ENCODE measurements at places on chromosomes 16 and 17.
A peak's percentile ranks its signal among the peaks of the same experiment; 100 is the strongest.

- DNase-seq: no peak
Observed at GRCh38 chr17:4110152-4110551, 32.7 kb downstream of the ZZEF1 start.

DNA sequence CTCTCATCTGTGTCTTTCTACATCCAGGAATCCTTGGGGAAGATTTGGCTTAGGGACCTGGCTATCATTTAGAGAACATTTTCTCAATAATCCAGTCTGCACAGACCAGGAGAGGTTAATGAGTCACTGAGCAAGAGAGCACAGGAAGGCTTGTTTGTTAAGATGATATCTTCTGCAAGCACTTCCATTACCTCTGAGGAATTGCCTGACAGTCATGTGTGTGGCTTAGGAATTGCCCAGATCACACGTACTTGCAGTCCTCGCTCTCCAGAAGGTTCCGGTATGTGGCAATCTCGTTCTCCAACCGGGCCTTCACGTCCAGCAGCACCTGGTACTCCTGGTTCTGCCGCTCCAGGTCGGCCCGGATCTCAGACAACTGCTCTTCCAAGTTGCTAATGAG lies 3.3 kb downstream of the KRT37 start:
- DNase-seq: no peak

DNA sequence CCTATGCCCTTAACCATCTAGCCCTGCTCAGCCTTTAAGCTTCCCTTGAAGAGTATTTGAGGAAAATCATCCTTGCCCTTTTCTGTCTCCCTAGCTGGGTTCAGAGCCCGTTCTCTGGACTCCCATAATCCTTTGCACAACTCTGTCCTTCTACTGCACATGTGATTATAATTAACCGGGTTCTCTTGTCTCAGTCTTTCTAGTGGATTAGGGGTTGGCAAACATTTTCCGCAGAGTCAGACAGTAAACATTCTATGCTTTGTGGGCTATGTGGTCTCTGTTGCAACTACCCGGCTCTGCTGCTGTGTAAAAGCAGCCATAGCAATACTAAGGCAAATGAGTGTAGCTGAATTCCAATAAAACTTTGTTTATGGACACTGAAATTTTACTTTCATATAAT lies 80.0 kb downstream of the CDRT15 start:
- DNase-seq: no peak

- no peak for DNase-seq
Observed at GRCh38 chr16:66372898-66373155, 6.3 kb downstream of the CDH5 start.

GRCh38 chr16:30585022-30585399 lies 486 bp downstream of the ZNF785 start:
- no peak for DNase-seq

DNA sequence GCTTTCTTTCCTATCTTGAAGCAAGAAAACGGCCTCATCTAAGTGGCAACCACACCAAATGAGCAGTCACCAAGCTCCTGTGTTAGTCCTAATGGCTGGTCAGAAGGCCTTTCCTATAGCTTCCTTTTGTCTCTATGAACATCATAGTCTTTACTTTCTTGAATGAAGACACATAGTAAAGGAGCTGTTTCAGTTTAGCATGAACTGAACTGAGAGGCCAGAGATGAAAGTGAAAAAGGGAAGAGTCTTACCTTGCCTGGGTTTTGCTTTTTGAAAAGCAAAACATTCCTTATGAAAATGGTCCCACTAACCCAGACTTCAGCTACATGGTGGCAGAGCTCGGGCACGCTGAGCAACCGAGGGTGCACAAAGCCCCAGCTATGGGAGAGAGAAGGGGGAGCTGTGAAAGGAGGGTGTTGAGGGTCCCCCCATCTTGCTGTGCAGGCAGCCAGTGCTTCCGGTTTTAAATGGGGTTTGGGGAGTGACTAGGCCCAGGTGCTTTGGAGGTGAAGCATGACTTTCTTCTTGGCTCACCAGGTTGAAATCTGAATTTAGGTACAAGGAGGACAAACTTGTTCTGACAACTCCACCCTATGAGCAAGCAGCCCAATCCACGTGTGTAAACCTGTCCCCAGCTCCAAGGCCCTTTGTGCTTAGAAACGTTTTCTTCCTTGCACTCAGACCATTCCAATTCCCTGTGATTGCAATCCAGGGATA lies 9.1 kb upstream of the PSMC3IP start:
- no peak for DNase-seq

- DNase-seq: peak; percentile 85
Observed at GRCh38 chr17:73340093-73340596, 28.3 kb upstream of the CDC42EP4 start.

DNA sequence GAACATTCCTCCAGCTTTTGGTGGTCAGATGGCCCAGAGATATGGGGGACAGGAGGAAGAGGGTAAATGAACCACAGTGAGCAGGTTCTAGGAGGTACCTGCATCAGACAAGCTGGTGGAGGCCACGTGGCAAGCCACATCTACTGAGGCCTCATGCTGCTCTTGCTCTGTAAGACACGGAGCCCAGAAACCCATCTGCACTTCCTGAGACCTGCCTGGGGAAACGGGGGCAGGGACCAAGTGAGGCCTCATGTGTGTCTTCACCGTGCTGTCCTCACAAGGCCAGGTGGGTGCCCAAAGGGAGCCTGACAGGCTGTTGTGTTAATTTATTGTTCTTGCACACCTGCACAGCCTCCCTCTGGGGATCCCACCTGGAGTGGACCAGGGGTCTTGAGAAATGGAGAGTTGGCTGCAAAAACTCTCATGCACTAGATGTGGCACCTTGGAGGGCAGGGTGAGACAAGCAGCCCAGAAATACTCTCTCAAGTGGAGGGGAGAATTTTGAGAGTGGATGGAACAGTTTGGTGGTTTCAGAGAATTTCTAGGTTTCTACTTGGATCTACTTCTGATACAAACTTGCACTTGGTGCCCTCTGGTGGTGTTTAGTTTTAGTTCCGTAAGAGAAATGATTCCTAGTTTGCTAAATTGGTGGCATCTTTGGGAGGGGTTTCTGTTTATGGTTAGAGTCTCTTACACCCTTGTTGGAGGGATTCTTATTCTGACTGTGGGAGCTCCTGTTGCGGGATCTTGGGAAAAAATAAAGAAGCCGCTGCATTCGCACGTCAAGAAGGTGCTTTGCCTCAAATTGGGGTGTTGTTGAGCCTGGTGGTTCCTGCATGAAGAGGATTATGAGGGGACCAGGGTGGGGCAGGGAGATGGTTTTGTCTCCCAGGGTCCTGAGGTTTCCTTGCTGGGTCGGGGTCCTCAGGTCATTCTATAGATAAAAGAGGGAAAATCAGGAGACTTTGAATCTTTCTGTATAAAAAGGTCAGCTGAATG lies 47.5 kb downstream of the SLC6A2 start:
- DNase-seq: no peak

DNA sequence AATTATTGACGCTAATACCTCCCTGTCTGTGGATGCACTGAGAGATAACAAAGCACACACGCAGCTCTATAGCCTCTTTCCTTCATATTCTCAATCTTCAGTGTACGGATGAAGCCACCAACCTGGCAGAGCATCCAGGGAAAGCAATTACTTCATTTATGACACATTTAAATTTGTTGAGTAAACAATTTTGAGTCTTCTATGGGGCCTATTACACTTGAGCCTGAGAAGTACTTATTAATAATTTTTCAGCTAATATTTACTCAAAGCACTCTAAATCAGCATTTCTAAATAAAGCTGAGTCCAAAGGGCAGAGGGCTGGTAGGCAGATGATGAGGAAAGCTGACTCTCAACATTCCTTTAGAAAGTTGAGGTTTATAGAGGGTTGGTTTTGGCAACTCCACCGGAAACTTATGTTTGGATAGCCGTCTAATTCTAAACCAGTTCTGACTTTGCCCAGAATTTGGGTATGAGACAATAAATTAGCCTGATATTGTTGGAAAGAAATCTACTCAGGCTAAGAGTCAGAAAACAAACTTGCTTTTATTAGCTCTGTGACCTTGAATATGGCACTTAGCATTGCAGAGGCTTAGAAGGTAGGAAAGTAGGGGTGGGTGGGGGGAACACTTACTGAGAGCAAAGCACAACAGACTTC lies 643.5 kb downstream of the CDH11 start:
- no peak for DNase-seq

- DNase-seq: peak; percentile 65
Observed at GRCh38 chr16:81405702-81406113, 38.9 kb upstream of the CMIP start.

- peak; percentile 6 for DNase-seq
Observed at GRCh38 chr16:53055541-53056391, 975 bp downstream of the CHD9 start.

GRCh38 chr16:82136956-82137821 lies 32.8 kb downstream of the MPHOSPH6 start:
- DNase-seq: no peak

DNA sequence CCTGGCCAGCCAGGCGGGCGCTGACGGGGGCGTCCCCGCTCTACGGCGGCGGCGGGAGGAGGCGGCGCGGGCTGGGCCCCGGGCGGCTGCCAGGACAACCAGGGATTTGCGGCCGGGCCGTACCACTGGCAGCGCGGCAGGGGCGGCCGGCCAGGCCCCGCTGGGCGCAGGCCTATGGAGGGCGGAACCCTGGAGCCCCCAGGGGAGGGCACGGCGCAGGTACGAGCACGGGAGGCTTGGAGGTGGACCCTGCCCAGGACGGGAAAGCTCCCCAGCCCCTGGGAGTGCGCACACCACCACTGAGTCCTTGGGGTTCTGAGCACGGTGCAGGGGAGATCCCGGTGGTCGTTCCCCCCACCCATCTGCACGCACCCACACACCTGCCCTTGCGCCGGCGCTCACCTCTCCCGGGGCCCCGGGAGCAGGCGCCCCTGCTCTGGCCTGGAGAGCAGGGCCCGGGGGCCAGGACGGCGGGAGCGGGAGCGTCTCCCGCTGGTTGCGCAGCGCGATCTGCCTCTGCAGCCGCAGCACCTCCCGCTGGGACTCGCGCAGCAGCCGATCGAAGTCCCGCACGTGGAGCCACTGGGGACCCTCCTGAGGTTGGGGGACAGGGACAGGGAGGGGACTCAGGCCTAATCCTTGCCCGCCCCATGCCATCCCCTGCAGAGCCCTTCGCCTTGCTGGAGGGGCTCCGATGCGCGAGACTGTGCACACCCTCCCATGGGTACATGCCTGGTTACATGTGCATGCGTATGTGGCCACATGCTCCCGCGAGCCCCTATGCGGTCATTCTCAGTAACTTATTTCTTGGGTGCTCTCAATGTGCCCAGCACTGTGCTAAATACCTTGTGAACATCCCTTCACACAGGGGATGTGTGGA lies 3.9 kb downstream of the TSPOAP1 start:
- DNase-seq: no peak

GRCh38 chr17:33964344-33964979 lies 290.6 kb upstream of the CCL2 start:
- no peak for DNase-seq

DNA sequence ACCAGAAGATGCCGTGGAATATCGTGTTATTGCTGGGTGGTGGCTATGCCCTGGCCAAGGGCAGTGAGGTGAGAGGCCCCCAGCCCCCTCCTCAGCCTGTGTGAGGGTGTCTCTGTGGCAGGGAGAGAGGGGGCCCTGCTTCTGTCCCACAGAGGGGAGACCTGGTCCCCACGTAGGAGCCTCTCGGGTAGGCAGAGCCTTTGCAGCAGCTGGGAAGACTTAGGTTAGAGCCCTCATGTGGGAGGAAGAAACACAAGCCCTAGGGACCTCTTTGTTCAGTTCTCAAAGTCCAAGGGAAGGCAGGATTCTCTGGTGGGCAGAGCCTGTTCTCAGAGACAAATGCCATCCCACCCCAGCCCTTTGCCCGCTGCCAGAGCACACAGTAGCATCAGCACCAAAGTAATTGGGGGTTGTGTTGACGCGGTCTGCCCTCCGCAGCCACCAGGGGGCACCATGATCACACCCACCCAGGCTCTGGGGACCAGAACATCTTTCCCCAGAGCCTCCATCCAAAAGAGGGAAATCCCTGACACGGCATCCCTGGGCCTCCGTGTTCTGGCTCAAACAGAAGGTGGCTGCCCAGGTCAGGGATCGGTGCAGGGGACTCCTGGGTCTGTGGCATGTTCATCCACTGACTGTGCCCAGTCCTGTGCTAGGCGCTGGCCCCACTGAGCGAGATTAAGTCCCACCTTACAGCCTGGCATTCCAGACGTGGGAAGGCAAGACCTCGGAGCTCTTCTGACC lies 11.5 kb upstream of the FOXN1 start:
- DNase-seq: peak; percentile 64

GRCh38 chr16:2854700-2855309 lies 3.2 kb downstream of the PRSS22 start:
- no peak for DNase-seq

DNA sequence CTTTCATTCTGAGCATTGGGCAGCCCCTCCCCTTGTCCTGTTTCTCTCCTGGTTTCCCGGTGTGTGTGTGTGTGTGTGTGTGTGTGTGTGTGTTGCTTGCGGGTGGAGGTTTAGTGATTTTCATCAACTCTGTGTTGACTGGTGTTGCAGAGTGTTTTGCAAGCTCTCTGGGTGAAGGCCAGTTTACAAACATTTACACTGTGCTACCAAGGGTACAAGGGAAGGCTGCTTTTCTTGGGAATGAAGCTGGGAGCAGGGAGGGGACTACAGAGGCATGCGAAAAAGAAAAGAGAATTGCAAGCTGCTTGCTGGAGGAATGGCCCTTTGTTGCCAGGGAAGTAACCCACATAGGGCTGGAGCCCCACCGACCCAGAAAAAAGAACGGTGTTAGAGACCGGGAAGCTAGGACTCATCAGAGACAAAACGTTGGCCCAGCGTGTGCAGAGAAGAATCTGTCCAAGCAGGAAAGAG lies 29.6 kb downstream of the HS3ST3B1 start:
- DNase-seq: no peak

GRCh38 chr16:54936201-54936978 lies 5.7 kb downstream of the IRX5 start:
- DNase-seq: no peak

GRCh38 chr16:77637940-77638339 lies 84.4 kb upstream of the NUDT7 start:
- no peak for DNase-seq

DNA sequence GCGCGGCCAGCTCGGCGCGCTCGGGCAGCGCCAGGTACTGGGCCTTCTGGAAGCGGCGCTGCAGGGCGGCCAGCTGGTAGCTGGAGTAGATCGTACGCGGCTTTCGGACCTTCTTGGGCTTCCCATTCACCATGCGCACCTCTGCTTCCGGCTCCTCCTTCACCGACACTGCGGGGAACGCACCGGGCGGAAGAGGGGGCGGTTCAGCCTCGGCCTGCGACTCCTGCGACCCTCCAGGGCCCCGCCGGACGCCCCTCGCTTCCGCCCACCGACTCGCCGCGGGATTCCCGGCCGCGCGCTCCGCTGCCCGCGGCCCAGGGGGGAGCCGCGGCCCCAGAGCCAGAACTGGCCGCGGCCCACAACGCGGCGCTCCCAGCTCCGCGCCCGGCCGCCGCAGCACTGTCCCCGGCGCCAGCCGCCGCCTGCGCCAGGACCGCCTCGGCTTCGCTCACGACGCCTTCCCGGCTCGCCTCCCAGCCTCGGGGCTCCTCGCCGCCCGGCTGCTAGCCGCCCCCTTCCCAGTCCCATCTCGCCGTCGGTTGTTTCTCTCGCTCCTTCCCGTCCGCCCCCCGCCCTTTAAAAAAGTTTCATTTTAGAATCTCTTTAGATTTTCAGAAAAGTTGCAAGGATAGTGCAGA lies 1.5 kb downstream of the DLX3 start:
- DNase-seq: no peak

All from T1000 (cell line).